MV-4-11 (cell line): ENCODE measurements at places on chromosomes 4 and X.
A peak's percentile ranks its signal among the peaks of the same experiment; 100 is the strongest.

DNA sequence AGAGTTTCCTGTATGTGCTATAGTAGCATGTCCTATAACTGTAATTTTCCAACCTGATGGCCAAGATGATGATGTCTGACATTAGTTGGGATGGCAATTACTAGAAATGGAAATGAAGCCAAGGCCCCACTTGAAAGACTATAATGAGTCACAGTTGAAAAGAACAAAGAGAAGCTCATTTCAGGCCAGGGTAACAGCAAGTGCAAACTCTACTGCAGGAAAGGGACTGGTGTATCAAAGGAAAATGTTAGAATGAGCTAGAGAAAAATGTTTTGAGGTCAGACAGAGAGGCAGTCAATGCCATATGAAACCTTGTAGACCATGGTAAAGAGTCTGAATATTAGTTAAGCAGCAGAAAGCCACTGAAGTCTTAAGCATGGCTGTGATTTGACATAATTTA, 146.2 kb upstream of the SH3RF1 start:
- DNase-seq = no peak

GRCh38 chr4:109887071-109887470, 25.6 kb upstream of the EGF start:
- no peak for DNase-seq

DNA sequence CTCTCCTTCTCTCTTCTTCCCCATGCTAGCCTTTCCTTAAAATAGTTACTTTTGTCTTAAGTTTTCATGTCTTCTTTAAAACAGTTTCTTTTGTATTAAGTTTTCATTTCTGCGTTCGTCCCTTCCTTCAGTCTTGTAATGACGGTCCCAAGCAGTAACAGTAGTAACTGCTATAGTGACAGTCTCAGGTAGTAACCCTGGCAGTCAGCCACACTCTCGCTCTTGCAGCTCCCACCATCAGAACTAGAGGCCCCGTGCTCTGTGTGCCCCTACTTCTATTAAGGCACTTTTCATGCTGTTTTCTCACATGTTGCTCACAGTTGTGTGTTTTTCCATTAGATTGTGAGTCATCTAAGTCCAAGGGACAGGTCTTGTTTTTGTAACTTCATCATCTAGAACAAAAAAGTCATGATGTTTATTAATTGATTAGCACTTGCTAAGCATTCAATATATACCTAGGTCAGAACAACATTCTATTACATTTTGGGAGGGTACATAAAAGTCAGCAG, 49.3 kb downstream of the C4orf33 start:
- DNase-seq = no peak

DNA sequence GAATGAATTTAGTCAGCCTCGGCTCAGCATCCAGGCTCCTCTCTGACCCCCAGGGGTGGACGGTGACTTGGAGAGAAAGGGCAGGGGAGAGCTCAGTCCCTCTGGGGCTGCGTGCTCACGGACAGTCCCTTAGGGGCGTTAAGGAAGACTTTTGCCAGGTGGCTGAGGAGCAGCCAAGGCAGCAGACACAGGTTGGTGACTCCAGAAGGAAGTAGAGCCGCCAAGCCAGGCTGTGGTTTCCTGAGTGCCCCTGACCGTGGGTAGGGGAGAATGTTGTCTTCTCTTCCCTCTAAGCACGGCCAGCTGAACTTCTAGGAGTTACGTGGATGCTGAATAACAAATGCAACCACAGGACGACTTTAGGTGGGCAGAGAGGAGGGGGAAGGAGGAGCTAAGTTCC, 91.0 kb upstream of the MTM1 start:
- no peak for DNase-seq

- DNase-seq = peak; percentile 64
These were observed 1.8 kb downstream of the RAP2C start for GRCh38 chrX:132217203-132218073.

- peak; percentile 62 for DNase-seq
These were observed 60.4 kb upstream of the PLAC8 start for GRCh38 chr4:83174844-83175414.

- no peak for DNase-seq
These were observed 237.7 kb downstream of the GALNTL6 start for GRCh38 chr4:172050911-172051310.

- no peak for DNase-seq
These were observed 107.5 kb upstream of the VCX2 start for GRCh38 chrX:8278557-8278956.

- DNase-seq = no peak
These were observed 22.1 kb upstream of the SPATA4 start for GRCh38 chr4:176217510-176217909.

GRCh38 chr4:3871181-3871852, 105.1 kb downstream of the ADRA2C start:
- no peak for DNase-seq

- DNase-seq = no peak
These were observed 160.8 kb downstream of the FBXO8 start for GRCh38 chr4:174122705-174123104.

- no peak for DNase-seq
These were observed 115.9 kb downstream of the MAGEC2 start for GRCh38 chrX:142089193-142089592.

GRCh38 chrX:79138658-79139241, 5.7 kb upstream of the GPR174 start:
- DNase-seq = peak; percentile 86

DNA sequence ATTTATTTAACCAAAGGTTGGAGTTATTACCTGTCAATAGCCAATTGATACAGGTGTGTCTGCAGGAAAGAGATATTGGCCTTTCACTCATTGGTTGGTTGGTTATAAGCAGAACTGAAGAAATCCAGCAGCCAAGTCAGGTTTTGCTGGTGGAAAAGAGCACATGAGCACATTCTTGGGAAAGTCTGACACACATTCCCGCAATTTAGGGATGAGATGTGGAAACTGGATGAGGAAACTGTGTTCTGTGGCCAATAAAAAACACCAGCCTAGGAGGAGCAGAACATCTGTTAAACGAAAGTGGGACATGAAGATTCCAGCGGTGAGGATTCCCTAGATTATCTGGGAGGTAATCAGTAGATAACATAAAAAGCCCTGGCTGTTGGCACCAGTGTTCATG, 567.4 kb upstream of the CPEB2 start:
- DNase-seq = no peak

- no peak for DNase-seq
These were observed 115.3 kb downstream of the AASDH start for GRCh38 chr4:56272003-56272402.

- no peak for DNase-seq
These were observed 105.8 kb downstream of the FAT4 start for GRCh38 chr4:125420526-125420925.

DNA sequence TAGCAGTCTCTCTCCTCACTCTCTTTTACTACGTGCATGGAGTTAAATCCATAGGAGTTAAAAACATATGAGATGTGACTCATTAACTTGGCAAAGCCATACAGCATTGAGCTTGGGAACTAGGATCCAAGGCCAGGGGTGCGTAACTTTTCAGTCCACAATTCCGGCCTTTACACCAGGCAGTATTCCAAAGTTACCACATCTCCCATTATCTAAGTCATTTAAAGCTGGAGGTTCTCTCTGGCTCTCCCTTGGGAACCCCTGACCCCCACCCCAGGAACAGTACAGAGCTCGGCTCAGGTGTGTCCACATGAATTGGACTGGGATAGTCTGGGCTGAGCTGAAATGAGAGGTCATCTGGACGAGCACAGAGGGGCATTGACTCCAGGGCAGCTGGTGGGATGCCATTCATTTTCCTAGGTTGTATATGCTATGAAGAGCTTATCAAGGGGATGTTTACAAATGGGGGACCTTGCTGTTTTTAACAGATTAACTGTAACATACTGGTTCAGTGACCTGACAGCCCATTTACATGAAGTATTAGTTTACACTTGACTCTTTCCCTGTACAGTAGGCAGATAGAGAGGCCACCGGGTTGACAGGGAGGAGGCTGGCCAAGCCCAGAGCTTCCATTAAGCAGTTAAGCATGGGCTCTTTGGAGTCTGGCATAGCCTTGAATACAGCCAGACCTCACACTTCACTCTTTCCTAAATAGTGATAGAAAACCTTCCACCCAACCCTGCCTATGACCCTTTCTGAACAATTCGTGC, 128.8 kb downstream of the RAB28 start:
- DNase-seq = no peak

DNA sequence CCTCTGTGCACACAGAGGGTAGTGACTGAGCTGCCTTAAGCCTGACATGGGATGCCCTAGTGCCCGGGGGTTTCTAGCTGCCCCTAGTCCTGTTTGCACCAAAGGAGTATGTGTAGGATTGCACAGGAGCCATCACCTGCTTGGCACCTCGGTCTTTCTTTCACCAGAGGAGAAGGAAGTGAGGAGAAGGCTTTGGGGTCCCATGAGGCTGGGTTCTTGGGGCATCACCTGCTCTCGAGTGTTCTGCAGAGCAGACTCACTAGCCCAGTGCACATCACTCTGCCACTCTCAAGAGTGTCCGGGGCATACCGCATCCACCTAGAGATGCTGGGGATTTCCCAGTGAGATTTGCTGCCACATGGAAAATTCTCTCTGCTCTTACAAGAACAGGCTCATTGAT, 40.5 kb upstream of the GPR78 start:
- no peak for DNase-seq

GRCh38 chr4:101393256-101393655, 45.9 kb upstream of the PPP3CA start:
- no peak for DNase-seq

- peak; percentile 92 for DNase-seq
These were observed 7.8 kb upstream of the SH3TC1 start for GRCh38 chr4:8191136-8191747.

GRCh38 chrX:41542536-41542935, 95.4 kb downstream of the NYX start:
- DNase-seq = no peak

GRCh38 chr4:3313556-3314228, 20.9 kb downstream of the RGS12 start:
- no peak for DNase-seq

DNA sequence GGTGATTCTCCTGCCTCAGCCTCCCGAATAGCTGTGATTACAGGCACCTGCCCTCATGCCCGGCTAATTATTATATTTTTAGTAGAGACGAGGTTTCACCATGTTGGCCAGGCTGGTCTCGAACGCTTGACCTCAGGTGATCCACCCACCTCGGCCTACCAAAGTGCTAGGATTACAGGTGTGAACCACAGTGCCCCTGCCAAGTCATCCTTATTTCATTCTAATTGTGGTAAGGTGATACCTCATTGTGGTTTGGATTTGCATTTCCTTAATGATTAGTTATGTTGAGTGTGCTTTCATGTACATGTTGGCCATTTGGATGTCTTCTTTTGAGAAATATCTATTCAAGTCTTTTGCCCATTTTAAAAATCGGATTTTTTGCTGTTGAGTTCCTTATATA, 93.0 kb downstream of the USP9X start:
- no peak for DNase-seq

GRCh38 chr4:154421618-154422017, 70.0 kb downstream of the DCHS2 start:
- peak; percentile 48 for DNase-seq

DNA sequence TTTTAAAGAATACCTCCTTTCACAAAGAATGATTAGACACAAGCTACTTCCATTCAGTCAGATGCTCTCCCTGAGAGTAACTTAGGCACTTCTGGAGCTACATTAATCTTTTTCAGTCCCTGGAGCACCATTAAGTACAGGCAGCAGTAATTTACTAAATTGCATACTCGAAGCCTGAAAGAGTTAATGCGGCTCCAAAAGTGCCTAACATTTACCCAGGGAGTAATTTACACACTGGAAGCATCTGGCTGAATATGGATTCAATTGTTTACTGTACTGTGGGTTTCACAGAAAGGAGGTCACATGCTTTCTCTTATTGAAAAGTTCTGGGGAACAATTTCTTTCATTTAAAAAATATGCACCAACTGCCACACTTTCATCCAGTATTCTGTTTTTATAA, 260.8 kb upstream of the TENM3 start:
- no peak for DNase-seq

DNA sequence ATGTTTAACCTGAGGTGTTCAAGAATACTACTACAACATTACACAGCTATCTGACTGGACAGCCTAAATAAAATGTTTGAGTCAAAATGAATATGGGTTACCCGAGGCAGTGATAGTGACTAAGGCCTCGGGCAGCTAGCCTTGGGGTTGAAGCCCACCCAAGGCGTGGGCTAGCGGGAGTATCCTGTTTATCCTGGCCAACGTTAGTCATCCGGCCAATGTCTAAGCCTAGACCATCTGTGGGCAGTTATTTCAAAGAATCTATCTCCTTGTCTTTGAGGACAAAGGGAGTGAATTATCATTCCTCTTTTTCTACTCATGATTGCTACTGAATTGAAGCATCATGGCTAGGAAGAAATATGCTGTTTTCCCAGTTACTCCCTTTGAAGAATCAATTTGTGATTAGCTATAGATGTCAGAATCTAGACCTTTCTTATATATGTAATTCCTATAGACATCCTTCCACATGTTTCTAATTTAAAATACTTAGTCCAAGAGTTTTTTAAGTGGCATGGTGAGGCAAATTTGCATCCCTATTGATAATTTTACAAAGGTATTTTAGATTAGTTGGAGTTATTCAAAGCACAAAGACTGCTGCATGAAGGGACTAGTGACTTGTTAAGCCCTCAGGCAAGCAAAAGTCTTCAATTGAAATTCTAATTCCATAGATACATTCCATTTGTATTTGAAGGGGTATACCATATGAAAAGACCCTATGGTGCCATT, 6.0 kb upstream of the PDGFC start:
- DNase-seq = no peak

DNA sequence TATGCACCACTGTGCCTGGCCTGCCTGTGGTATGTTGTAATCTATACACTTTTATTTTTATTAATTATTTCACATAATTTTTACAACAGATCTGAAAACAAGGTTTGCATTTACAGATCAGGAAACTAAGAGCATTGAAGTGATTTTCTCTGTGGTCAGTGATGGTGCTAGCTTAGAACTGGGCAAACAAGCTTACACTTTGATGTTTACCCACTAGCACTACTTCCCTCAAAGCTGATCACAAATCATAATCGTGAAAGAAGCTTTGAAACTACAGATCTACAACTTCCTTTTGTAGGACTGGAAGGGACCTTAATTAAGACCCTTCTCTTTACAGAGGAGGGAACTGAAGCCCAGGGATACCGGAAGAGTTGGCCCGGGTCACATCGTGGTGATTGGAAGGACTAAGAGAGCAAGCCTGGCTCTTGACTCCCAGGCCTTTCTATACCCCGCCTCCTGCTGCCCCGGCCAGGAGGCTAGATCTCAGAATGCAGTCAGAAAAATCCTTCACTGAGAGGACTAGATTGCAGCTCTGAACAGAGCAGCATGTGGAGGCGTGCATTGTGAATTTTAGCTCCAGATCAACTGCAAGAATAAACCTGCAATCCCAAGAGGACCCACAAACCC, 93.7 kb upstream of the ZNF827 start:
- no peak for DNase-seq
